Brain (organoid and tissue), 16 donors: ENCODE measurements at places on chromosomes 3 and 15.

DNA sequence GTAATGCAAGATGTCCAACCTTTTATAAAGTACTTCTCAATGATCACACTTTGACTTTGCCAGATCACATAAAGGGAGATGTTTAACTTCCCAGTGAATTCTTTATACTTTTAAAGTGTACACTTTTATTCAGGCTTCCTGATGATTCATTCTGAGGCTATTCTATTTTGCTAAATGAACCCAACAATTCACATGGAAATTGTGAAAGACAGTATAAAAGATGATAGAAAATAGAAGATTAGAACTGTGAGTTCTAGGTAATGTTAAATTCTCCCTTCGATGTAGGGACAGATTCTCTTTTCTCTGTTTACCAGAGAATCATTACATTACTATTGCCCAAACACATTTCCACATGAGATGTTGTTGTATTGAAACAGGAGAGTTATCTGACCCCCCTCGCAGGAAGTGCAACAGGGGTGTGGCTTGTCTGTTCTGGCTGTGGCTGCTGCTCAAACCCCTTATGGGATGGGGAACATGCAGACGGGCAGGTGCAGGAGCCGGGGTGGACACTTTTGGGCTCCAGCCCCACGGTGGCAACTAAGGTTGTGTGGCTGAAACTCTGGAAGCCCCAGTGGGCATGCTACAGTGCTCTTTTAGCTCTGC, 131.3 kb upstream of the LRTM1 start:
- no peak for DNase-seq

GRCh38 chr3:155585384-155585783, 159.5 kb downstream of the PLCH1 start:
- no peak for DNase-seq

DNA sequence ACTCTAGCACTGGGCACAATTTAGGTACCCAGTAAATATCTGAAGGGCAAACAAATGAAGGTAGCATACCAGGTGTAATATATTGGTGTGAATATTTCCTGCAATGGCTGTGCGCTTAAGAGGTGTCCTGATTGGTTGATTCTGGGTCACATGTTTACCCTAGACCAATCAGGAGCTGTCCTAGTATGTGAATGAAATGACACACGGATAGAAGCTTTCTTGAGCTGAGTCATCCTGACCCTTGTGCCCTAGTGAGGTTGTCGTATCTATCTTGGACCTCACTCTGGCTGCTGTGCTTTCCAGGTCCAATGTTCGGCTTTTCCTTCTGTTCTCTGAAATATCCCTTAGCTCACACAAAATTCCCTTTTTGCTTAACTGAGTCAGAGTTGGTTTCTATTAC, 58.1 kb upstream of the FOXP1 start:
- DNase-seq = no peak

GRCh38 chr15:47652328-47652727, 65.0 kb upstream of the SEMA6D start:
- DNase-seq = no peak

DNA sequence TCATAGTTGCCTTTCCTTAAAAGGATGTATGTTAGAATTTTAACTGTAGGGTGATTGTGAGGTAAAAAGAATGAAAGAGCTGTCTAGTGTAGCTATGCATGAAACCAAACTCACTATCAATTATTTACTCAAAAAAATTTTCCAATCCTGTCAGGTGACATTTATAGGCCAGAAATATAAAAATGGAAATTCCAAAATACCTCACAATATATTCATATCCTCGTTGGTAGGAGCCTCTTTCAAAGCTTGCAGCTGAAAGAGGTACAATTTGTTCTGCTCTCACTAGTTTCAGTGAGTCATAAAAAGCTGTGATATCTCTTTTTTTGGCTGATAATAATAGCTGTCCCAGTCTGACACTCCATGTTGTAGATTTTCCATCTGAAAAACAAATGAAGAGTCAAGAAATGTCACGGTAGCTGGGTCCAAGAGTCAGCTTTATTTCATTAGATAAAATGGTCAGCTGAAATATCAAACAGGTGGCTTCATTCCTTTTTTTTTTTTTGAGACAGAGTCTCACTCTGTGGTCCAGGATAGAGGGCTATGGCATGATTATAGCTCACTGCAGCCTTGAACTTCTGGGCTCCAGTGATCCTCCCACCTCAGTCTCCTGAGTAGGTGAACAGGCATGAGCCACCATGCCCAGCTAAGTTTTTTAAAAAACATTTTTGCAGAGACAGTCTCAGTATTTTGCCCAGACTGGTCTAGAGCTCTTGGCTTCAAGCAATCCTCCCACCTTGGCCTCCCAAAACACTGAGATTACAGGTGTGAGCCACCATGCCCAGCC, 50.8 kb upstream of the XRN1 start:
- DNase-seq = no peak
